ENCODE measurements at places on chromosomes 13 and 19.

GRCh38 chr13:95605448-95606125 lies 38.9 kb downstream of the DZIP1 start:
- no peak for DNase-seq

DNA sequence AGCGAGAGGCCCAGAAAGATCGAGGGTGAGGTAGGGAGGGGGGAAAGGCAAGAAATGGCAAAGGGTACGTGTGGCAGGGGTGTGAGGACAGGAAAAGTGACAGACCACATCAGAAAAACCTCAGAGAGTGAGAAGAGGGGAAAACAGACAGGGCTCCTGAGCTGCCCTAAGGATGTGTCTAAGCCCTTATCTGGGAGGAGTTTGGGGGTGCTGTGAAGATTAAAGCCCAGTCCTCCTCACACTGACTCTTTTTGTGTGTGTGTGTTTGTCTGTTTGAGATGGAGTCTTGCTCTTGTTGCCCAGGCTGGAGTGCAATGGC lies 703 bp upstream of the PTH2 start:
- DNase-seq: no peak

DNA sequence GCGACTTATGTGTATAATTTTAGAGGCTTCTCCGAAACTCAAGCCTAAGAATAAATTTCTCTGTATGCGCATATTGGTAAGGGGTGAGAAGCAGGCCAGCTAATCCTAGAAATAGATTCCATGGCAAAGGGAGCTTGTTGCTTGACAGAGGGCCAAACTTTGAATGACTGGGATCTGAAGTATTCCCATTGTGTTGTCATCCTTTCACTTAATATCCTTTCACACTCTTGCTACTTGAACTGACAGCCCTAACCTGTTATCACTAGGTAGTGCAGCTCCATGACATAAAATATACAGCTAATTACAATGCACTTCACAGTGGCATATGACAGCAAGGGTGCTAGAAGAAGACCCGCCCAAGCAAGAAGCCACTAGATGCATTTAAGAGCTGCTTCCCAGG lies 309.8 kb downstream of the OXGR1 start:
- no peak for DNase-seq

DNA sequence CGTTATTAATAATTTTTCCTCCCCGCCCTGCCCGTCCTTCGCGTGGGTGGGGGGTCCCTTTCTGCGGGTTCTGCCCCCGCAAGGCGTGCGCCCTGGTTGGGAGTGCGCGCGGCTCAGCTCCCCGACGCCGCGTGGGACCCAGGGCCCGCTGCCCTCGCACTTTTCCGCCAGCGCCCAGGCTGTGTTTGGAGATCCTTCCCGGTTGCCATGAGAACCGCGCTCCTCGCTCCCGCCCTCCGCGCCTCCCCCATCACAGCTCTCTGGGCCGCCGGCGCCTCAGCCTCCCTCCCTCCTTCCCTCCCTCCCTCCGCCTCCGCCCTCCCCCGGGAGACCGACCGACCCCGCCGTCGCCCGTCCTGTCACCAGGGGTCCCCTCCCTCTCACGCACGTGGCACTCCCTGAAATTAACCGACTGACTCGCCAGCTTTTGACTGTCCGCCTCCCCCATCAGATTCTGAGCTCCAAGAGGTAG lies 2.4 kb upstream of the SSBP4 start:
- DNase-seq: peak; percentile 83

DNA sequence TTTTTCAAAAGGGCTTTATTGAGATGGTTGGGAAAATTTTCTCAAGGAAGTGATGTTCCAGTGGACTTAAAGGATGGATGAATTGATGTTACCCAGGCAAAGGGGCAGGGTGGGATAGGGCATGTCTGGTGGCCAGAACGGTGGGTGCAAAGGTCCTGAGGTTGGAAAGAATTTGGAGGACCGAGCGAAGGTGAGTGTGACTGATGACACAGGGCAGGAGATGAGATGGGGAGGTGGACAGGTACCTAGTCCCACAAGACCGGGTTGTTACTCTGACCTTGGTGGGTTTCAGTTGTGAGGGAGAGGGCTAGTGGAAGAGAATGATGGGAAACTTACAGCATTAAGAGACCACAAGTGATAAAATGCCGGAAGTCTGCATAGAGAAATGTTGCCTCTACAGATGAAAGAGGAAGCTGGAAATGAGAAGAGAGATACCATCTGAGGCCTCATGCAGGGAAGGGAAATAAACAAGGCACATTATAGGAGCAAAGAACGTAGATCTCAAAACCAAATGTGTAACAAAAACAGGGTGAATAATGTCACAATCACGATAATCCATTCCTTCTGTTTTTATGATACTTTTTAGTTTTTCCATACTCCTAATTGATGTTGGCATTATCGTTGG lies 4.5 kb downstream of the ADGRE1 start:
- DNase-seq: no peak

- no peak for DNase-seq
These were observed 556 bp downstream of the TRIP10 start for GRCh38 chr19:6739883-6740588.

GRCh38 chr13:30071969-30072817 lies 221.8 kb upstream of the UBL3 start:
- DNase-seq: no peak

DNA sequence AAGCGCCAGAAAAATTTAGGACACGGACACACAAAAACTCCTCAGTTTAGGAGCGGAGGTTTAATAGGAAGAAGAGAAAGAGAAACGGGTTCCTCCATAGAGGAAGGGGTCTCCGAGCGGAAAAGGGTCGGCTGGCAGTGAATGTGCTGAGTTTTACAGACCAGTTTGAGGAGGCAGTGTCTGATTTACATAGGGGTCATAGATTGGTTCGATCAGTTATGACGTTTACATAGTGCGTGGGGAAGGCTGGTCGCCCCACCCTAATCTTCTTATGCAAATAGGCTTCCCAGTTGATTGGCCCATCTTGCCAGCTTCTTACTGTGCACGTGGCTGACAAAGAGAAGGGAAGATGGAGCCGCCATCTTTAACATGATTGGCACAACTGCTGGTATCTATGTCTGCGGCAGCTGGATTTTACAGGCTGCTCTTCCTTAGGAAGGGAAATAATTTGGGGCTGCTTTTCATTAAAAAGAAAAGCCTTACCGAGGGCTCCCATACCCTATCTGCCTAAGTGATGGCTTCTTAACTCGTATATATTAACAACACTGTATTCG lies 1.2 kb upstream of the ZNF225 start:
- peak; percentile 82 for DNase-seq

DNA sequence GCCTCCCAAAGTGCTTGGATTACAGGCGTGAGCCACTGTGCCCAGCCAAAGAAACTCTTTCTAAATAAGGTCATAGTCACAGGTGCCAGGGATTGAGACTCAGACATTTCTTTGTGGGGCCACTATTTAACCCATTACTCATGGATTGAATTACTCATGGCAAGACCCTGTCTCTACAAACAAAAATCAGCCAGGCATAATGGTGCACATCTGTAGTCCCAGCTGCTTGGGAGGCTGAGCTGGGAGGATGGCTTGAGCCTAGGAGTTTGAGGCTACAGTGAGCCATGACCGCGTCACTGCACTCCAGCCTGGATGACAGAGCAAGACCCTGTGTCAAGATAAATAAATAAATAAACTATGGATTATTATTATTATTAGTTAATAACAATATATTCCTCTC lies 3.6 kb upstream of the KLF2 start:
- no peak for DNase-seq

DNA sequence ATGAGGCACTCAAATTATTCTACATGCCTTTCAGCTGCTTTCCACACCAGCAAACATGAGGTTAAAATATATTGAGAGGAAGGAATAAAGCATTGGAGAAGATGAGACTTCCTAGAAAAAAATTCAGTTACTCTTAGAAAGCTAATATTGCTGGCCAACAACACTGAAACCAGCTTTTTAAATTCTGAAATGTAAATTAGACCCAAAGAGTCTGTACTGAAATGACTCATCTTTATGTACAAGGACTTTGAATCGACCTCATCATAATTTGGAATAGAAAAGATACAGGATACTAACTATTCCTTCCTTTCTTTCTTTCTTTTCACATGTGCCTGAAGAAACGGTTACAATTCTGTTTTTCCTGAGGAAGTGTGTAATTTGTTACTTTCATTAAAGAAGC lies 6.5 kb upstream of the HSPH1 start:
- DNase-seq: no peak

- DNase-seq: no peak
These were observed 208.7 kb downstream of the MTUS2 start for GRCh38 chr13:29028868-29029267.

- no peak for DNase-seq
These were observed 10.5 kb downstream of the POP4 start for GRCh38 chr19:29616541-29616940.

GRCh38 chr13:64057372-64058020 lies 2641.8 kb upstream of the PCDH20 start:
- DNase-seq: no peak

DNA sequence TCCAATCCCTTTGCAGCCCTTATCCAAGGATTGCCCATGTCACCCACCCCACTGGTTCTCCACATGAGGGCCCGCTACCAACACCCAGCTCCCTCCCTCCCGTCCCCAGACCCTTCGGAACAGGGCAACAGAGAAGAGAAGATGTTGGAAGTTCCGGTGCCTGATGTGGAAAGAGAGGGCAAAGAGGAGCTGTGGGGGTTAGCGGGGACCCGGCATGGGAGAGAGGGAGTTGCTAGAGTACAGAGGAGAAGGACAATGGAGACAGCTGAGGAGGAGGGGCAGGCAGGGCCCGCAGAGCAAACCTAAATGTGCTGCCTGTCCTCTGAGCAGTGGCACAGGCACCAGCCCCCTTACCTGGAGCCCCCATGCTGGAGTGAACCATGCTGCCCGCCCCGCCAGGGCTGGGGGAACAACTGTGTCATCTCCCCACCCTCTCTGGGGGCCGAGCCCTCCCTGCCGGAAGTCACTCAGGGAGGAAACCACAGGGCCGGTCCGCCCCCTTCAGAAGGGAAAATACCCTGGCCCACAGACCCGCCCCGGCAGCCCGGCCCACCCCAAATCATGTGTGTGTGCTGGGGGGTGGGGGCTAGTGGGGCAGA lies at the start of gene POU2F2:
POU2F2 (minus strand) TSS at position 417 of the 599 bp plus-strand sequence; CDS start at position 382, 35 bp downstream.
- DNase-seq: no peak

DNA sequence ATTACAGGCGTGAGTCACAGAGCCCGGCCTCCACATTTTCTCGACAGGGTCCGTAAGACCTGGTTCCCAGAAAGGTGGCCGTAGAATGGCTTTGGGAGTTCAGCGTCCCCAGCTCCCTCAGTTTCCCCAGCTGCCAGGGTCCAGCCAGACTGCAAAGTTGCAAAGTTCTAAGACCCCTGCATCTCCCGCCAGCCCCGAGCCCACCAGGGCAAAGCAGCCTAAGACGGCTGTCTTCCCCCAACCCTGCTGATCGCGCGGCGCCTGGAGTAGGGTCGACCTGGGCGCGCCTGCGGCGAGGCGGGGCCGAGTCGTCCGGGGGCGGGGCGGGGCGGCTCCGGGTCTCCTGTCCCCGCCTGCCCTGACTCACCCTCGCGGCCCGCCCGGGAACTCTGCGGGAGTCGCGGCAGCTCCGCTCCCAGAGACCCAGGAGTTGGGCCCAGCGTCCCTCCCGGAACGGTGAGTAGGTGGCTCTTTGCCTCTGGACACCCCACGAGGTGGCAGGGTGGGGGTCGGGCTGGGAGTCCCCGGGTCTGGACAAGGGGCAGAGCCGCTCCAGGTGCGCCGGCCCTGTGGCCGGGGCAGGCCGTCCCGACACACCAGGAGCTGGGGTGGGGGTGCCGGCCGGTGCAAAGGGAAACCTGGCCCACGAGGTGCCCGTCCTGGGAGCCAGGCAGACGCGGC lies at the start of gene LRRC8E:
LRRC8E (plus strand) TSS at position 366 of the 681 bp plus-strand sequence. CDS start 7,094 bp downstream, outside the sequence.
- peak; percentile 52 for DNase-seq

DNA sequence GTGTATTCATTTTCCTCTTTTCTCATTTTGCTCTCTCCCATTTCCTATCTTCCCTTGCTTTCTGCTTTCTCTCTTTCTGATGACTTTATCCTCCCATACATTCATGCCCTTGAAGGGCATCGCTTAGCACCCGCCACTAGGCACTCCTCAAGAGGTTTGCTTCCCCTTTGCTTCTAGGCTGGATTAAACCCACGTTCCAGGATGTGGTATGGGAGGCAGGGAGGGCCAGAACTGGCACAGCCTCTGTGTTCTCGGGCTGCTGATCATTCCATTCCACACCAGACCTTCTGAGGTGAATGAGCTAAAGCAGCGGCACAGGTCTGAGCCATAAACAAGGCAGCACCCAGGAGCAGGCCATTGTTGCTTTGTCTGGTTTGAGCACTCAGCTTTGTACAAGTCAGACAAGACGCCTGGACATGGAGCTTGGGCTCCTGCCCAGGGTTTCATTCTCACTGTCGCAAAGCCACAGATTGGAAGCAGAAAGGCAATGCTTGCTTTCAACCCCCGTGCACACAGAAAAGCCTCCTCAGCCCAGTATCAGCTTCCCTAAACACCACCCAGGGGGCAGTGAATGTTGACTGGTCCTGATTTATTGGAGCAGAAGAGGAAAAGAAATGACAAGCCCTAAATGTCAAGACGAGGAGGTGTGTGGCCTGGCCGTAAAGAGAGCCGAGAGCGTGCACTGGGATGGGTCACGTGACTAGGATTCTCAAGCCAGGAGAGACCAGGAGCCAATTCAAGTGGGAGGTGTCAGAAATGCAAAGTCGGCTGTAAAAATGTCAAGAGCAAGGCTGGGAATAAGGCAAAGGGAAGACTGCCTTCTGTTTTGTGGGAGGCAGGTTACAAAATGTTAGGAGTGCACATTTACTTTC lies 218.0 kb upstream of the SERP2 start:
- no peak for DNase-seq

DNA sequence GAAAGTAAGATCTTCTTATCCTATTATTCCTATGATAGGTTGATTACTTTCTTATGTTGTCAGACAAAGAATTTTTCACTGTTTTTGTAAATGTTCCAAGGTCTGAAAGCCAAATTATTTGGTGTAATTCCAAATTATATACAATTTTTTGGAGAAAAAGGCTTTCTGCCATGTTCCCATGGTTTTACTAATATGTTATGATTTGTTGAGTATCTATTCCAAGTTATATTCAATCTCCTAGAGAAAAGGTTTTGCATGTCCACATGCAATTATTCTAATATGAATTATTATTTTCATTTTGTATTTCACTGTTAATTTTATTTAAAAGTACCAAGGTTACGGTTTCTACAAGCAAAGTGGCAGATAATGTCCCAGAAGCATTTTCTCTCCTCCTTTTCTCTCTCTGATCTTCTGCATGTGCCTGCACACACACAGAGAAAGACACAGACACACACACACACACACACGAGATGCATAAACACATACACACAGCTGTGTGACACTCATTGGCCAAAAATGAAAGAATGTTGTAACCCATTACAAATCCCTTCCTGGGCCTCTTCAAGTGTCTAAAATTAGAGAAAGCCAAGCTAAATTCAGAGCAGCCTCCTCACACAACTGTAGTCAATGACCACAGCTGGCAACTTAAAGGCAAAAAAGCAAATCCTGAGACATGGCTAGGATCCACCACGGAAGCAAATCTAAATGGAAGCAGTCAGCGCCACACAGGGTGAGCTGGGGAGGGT lies 621.0 kb downstream of the EFNB2 start:
- peak; percentile 59 for DNase-seq
